ENCODE measurements at places on chromosomes 3 and 15. TPM values are rescaled to one million over a fixed set of nuclear protein-coding genes. Genes with fewer than 3 reads are reported as not detected.

DNA sequence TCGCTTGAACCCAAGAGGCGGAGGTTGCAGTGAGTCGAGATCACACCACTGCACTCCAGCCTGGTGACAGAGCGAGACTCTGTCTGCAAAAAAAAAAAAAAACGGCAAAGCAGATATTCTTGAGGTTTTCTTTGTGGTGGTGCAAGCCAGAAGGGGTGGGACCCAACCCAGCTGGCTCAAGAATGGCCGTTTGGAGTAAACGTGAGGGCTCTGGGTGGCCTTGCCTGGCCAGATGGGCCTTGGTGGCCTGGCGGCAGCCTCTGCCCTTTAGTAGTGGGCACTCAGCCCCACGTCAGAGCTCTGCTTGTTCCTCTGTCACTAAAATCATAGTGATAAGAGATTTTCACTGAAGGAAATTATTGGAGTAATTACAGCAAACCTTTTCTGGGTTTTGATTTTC is 50.5 kb downstream of the ATP1B3 start:
- no peak for DNase-seq

DNA sequence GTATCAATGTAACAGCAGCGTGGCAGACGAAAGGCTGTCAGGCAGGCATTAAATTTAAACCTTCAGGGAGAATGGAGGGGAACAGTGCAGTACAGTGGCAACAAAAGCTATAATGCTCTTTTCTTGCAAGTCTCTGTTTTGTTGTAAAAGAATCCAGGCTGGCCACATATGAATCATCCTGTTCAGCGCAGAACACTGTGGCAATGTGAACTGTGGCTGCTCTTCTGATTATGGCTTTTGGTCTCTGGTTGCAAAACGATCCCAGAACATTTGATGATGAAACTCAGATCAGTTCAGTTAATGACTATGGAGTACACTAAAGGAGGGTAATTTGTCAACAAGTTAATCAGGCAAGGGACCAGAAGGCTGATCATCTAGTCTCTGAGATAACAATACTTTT is 219.7 kb upstream of the SGO1 start:
- DNase-seq: no peak

GRCh38 chr3:38960953-38961622 is 90.7 kb downstream of the SCN11A start:
- peak; percentile 47 for DNase-seq

DNA sequence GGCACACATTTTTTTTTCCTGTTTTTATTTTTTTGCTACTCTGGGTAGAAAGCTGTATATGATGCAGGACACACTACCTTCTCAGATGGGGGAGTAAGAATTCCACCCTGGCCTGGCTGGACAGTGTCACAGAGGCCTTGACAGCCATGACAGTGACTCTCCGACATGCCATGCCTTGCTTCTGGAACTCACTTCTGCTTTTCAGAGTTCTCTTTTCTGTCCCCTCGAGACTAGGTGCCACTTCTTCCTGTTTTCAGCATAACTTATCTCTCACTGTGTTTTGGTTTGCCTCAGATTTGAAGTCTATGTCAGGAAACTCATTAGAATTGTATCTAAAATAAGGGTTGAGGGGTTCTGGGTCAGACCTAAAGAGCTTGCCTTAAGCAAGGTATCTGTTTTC is 69.1 kb upstream of the SEC13 start:
- no peak for DNase-seq

The CFAP20DC gene
- total RNA-seq: 12.0 TPM

DNA sequence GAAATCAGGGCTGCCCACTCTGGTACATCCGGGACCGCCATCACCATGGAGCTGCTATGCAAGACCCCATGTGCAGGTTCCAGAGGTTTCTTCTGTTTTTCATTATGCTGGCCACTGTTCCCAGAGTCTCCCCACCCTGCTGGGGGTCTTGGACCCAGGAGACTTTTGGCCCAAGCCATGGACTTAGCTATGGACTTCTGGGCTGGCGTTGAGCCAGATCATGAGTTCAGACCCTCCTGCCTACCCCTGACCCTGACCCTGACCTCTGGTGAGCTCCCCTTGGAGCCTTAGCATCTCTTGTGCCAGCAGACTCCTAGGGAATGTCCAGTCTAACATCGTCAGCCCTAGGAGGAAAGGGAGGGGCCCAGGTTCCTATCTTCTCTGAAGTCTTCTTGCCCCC is 25.3 kb downstream of the SLC28A1 start:
- DNase-seq: no peak

The CLCN2 gene
- 3.0 TPM for total RNA-seq

DNA sequence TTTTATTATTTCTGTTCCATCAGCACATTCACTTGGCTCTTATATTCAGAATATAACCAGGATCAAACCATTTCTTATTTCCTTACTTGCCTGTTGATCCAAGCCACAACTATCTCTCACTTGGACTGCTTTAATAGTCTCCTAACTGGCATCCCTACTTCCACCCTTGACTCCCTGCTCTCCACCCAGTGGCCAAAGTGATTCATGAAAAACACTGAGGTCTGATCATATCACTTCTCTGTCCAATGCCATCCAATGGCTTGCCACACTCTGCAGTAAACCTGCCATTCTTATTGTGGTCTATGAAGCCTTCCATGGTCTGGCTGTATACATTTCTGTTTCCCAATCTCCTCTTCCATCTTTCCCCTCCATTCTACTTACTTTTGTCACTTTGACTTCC is 576.1 kb downstream of the PDCD6IP start:
- DNase-seq: no peak

The RLBP1 gene
- not detected for total RNA-seq

DNA sequence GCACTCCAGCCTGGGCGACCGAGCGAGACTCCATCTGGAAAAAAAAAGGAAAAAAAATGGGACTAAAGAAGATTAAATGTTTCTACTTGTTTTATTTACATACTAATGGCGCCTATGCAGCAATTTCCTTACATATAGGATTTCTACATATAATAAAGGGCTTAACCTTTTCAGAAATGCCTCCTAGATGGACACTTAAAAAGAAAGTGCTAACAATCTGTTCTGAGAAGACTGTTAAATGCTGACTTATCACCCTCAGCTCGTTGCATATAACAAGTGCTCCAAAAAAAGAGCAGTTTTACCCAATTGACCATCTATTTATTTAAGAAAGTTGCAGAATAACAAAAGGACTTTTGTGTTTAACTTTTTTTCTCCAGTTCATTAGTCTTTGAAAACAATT is 32.7 kb downstream of the DENND4A start:
- no peak for DNase-seq

The TM4SF18 gene
- 5.2 TPM for total RNA-seq

The ARNT2 gene
- 1.5 TPM for total RNA-seq

- DNase-seq: no peak
Observed at GRCh38 chr3:197331131-197331530, 32.7 kb upstream of the DLG1 start.

The SECISBP2L gene
- 30.4 TPM for total RNA-seq

DNA sequence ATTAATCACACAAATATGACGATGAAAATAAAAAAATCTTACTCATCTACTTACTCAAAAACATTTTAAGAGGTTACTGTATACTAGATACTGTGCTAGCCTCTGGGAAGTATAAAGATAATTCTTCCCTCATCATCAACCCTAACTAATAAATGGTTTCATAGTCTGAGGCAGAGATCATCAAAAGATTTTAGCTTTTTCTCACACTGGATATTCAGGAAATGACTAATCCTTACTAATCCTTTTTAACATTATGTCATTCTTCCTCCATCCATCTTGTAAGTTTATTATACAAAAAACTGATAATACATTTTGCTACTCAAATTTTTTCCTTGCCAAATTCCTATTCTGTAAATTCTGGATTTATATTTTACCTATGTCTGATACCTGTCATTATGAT is 29.7 kb downstream of the ACAD11 start:
- DNase-seq: peak; percentile 61

- DNase-seq: no peak
Observed at GRCh38 chr3:66703501-66703900, 202.7 kb upstream of the LRIG1 start.

DNA sequence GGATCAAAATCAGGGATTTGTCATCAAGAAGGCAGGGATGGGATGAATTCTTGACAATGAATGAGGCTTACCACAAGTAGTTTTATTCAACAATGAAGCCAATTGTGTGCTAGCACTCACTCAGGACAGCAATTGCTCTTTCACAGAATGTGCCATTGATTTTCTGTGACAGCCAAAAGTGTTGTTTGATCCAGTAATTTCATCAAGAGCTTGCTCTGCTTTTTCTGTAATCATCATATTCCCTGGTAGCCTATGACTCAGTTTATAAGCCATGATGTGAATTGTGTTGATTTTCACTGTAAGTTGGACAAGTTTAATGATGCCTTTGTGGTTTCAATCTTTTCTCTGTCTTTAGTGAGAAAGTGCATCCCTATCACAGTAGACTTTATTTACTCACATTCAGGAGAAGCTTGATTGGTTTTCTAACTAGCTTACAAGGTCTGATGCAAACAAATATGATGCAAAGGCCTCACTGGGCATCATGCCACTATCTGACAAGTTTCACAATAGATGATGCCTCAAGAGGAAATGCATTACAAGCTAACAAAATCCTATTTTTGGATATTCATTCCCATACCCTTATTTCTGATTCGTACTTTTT is 13.6 kb upstream of the CSRNP1 start:
- peak; percentile 81 for DNase-seq

DNA sequence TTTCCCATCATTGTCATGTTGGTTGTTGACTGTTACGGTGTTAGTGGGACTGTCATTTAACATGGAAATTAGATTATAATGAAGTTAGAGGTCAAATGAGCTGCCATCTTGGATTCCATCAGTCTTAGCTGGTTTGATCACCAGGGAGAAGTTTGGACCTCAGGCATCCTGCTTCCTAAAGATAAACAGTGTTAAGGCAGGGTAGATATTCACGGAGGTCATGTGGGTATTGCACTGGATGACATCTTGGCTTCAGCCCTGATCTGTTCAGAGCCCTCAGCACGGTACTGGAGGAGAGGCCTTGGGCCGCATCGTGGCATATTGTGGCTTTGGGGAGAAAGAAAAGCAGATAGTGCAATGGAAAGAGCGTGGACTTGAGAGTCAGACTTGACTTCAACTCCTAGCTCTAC is 11.1 kb upstream of the MUC20 start:
- DNase-seq: no peak

DNA sequence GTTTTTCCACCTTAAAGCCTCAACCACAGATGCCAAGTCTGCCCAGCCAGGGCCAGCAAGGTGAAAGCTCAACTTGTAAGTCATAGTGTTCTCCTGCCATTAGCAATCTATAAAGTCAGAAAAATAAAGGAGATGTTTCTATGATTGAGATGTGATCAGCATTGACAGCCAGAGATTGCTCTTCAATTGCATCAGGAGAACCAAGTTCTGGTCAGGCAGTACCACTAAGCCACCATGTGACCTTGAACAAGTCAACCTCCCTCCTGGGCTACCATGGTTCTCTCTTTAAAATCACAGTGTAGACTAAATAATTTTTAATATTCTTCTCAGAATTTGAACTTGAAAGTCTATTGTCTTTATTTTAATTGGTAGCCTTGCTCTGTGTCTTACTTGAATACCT is 220.3 kb upstream of the HES1 start:
- no peak for DNase-seq

The GOLGA8A gene
- 13.9 TPM for total RNA-seq

The FGF7 gene
- total RNA-seq: 3.2 TPM

GRCh38 chr3:194488055-194488742 is 1.4 kb upstream of the ATP13A3 start:
- no peak for DNase-seq

DNA sequence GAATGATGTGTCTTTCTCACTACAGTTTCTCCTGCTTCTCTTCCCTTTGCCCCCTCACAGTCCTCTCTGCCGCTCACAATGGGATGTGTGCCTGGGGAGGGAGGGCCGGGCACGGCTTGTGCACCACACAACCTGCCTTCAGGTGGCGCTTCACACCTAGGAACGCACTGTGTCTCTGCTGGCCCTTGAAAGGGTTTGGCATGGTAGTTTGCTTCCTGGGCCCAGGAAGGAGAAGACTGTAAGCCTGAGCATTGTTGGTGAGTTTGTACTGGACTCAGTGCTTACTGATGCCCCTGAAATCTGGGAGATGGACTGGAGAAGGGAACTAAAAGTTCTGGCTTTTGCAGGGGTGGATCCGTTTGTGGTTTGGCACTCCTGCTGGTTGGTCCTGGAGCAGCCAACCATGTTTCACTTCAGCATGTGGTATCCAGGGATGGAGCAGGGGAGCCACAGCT is 9.2 kb downstream of the ALPK3 start:
- DNase-seq: peak; percentile 36

DNA sequence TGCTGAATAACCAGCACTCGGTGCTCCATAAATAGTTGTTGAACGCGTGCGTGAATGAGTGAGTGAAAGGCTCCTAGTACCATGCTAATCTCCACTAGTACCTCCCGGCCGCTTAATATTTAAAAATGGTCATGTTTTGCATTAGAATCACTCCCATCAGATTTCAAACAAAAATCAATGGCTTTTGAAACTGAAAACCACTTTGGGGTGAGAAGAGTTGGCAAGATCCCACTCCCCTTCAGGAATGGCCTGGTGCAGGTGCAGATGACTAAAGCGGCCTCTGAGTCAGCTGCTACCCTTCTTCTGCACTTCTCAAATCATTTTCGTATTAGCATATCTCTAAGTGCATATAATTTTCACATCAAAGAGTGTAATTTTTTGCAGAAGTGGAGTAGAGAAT is 425.3 kb upstream of the PROK2 start:
- no peak for DNase-seq

- no peak for DNase-seq
Observed at GRCh38 chr3:12226031-12226430, 62.8 kb upstream of the PPARG start.

- no peak for DNase-seq
Observed at GRCh38 chr3:181713676-181714612, 2.2 kb downstream of the SOX2 start.

- peak; percentile 50 for DNase-seq
Observed at GRCh38 chr3:19885468-19885867, 48.5 kb downstream of the EFHB start.

DNA sequence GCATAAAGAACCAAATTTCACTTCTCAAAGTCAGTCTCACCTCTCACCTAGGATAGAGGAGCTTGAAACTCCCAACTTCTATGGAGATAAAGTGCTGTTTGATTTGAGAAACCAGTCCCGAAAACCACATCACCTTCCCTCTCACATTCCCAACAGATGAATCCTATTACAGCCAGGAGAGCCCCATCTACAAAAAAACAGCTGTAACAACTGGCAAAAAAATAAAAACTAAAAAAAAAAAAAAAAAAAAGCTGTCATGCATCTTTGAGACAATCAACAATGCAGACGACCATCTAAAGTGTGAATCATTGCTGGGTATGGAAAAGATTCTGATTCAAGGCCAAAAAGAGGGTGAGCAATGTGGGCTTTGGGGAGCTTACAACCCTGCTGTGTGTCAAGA is 23.8 kb downstream of the HOMER2 start:
- DNase-seq: no peak

The TP63 gene
- 16.7 TPM for total RNA-seq

DNA sequence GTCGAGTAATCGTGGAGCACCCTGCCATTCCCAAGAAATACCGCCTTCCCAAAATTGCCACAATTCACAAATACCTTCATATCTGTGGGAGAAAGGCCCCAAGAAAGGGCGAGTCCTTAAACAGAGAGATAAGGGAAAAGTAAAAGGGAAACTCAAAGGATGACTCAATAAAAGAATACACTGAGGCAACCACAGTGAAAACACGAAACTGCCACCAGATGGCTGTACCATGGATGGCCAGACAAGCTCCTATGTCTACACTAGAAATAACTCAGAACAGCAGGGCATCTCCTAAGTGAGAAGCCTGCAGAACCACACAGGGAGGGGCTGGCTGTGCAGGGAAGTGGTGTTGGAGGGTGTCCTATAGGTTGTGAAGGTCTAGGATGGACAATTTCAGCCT is 25.0 kb downstream of the SRGAP3 start:
- DNase-seq: peak; percentile 66

- DNase-seq: no peak
Observed at GRCh38 chr3:157793745-157794144, 290.5 kb upstream of the VEPH1 start.

The IMPG2 gene
- under 0.01 TPM for total RNA-seq

The GOLGA8S gene
- 0.48 TPM for total RNA-seq

Measured in RPMI7951 (cell line).